Dermis blood vessel endothelial cell (primary cell): ENCODE measurements at places on chromosomes 12 and 14. TPM values are rescaled to one million over a fixed set of nuclear protein-coding genes. Genes with fewer than 3 reads are reported as not detected.
A peak's percentile ranks its signal among the peaks of the same experiment; 100 is the strongest.

- DNase-seq: no peak
Measured at GRCh38 chr12:91065396-91065795, 7.6 kb upstream of the KERA start.

DNA sequence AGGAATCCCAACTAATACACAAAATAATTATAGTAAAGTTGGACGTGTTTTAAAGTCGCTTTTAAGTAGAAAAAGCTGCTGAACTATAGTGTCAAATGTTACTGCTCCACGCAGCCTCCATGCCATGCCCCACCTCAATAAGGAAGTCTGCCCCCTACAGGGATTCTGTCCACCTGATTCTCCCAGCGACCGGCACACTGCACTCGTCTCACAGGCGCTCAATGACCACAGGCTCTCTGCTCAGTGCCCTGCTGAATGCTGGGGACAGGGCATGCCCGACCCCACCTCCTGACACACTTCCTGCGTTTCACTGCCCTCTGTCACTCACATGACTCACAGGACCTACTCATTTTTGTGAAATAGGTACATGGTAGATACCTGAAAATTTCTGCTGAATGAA, 48.9 kb downstream of the BDKRB1 start:
- no peak for DNase-seq

DNA sequence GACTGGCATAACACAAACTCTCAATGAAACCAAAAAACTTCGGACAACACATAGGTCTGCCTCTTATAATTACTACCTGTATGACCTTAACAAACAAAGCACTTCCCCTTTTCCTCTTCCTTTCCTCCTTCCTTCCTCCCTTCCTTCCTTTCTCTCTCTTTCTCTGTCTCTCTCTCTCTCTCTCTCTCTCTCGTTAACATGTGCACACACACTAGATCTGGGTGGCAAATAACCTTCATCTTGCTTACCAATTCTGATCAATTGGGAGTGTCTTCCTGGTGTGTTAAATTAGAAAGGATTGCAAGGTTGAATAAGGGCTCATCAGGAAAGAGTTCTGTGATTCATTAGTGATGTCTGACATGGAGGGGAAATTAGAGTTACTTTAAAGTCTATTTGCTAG, 307.8 kb upstream of the PRKD1 start:
- no peak for DNase-seq

GRCh38 chr14:71403656-71404055, 496.4 kb downstream of the PCNX1 start:
- DNase-seq: peak; percentile 26

COL2A1 gene
- total RNA-seq: not detected in 2 replicates
